Heart left ventricle (tissue), 16 donors: ENCODE measurements at places on chromosomes 16 and 17. TPM values are rescaled to one million over a fixed set of nuclear protein-coding genes. Genes with fewer than 3 reads are reported as not detected.

The ABCC11 gene
- polyA plus RNA-seq = 0.03 TPM

The FA2H gene
- 1.9 TPM for polyA plus RNA-seq

The GAA gene
- polyA plus RNA-seq = 33.0 TPM

The PTX4 gene
- polyA plus RNA-seq = 0.04 TPM

The TRAPPC2L gene
- 30.3 TPM for polyA plus RNA-seq

The SPNS2 gene
- polyA plus RNA-seq = 13.7 TPM

DNA sequence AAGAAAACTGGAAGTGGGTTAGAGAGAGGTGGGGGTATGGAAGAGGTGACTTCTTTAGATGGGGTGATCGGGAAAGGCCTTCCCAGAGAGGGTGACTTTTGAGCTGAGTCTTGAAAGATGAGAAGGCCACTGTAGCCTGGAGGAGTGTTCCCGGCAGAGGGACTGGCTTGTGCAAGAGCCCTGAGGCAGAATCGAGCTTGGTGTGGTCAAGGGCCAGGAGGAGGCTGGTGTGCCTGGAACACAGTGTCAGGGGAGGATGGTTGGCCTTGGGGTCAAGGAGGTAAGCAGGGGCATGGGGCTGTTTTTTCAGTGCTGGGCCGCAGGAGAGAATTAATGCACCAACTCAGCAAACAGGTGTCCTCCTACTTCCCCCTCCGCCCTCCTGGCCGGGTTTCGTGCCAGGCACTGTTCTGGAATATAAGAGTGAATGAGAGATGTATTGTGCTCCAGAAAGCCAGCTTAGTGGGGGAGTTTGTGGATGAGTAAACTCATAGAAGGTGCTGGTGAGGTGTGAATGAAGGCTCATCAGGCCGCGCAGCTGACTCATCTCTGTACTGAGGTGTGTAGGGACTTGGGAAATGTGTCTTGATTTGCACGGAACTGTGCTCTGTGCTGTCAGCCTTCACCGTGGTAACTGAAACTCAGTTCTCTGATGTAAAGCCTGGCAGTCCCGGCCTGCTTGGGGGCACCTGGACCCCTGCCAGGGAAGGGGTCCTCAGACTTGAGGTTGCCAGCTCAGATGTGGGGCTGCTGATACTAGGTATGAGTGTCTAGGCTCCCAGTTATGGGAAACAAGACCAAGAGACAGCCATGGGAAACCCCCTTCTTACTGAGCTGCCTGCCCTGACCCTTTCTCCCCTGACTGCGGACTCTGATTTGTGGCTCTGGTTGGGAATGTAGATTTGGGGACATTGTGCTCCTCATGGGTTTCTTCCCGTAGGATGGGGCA is 15.3 kb downstream of the KSR1 start:
- no peak for DNase-seq

DNA sequence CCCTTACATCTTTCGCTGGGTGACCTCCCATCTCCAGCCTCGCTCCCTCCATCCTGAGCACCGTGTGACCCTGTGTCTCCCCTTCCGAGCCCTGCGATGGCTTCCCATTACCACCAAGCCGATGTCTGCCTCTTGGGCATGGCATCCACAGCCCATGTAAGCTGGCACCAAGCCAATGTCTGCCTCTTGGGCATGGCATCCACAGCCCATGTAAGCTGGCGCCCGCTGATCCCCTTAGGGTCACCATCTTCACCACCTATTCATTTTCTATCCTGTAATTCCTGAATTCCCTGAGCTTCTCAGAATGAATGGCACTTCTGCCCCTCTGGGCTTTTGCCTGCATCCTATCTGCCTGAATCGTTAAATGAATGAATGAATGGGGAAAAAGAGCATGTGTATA is 478.2 kb upstream of the CCL2 start:
- DNase-seq = no peak

DNA sequence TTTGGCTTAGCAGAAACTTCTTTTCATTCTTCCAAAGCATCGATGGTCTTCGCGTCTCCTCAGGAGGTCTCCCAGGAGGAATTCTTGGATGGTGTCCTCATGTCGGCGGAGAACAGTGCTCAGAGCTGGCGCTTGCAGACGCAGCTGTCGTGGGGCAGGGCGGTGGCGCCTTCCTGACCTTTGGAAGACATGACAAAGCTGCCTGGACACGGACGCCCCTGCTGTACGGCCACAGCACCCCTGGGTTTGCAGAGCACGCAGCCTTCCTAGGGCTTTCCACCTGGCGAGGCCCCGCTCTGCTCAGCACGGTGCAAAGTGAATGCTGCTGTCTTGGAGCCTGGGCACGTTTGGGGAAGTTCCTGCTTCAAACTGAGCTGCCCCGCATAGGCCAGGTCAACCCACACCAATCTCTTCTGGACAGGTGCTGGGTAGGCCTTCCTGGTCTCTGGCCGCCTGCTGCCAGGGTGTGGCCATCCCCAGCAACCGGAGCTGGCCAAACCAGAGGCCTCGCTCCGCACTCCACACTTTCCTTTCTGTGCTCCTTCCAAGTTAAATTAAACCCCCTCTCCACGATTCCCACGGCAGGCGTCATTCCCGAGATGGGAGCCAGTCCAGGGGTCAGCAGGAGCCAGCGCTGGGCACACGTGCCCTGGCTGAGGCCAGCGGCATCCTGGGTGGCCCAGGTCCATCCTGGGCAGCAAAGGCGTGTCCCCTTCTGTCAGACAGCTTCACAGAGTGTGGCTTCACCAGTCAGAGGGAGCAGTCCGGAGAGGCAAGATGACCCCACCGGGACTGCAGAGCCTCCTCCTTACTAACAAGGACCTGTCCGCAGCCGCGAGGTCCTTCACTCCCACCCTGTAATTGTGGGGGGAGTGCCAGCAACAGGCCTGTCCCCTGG is 15.0 kb upstream of the KREMEN2 start:
- no peak for DNase-seq

- DNase-seq = peak; percentile 35
These were observed at the start of gene GAS2L2 for GRCh38 chr17:35752945-35753764. Gene GAS2L2 (minus strand): TSS chr17:35753239. CDS start chr17:35752850, 389 bp downstream.

- DNase-seq = peak; percentile 21
These were observed 3.7 kb downstream of the NUBP2 start for GRCh38 chr16:1786242-1787055.

DNA sequence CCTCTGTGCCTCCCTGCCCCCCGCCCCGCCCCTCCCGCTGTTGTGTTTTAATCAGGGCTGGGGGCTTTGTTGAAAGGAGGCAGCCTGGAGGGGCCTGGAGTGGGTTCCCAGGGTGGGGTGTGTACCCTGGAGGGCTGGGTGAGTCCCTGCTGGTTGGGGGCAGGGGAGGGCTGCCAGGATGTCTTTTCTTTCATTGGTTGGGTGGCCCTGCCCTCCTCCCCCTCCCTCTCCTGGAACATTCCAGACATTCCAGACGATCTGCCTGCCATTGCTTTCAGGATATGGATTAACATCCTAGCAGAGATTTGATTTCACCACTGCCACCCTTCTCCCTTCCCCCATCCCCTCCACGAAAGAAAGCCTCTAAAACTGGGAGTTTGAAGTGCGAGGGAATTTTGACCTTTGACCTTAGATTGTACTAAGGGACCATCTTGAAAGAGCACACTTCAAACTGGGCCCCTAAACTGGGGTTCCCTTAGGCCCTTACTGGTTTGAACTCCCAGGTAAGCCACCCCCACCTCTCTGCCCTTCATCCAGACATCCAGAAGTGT is 25.3 kb downstream of the IGF2BP1 start:
- no peak for DNase-seq

- DNase-seq = no peak
These were observed 187.5 kb downstream of the TANC2 start for GRCh38 chr17:63153488-63153887.

- peak; percentile 36 for DNase-seq
These were observed 709 bp downstream of the RAB34 start for GRCh38 chr17:28716740-28717577.

- no peak for DNase-seq
These were observed 1.2 kb downstream of the STAT3 start for GRCh38 chr17:42386777-42387657.

GRCh38 chr16:49377196-49377755 is 3.7 kb downstream of the C16orf78 start:
- no peak for DNase-seq

DNA sequence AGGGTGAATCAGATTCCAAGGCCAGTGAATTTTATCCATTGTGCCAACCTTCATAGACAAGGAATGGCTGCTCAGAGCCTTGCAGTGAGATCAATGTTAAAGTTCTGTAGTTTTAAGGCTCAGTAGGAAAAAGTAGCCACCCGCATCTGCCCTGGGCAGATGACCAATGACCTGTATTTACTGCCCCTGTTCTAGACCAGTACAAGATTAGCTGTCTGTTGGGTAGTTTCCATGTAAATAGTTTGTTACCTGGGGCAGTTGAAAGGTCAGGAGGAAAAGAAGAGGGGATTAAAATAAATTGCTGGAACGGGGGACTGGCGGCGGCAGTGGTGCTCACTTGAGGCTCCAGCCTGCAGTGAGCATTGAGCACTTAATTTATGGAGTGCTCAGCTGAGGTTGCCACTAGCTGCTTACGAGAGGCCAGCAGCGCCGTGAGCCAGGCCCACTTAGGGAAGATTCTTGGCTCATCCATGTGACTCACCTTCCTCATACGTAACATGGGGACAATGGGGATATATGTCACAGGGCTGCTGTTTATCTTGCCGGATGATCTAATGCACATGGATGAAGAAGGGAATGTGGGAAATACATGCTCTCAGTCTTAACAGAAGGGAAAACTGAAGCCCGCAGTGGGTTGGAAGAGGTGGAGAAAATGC is 10.7 kb upstream of the NOS2 start:
- DNase-seq = no peak

DNA sequence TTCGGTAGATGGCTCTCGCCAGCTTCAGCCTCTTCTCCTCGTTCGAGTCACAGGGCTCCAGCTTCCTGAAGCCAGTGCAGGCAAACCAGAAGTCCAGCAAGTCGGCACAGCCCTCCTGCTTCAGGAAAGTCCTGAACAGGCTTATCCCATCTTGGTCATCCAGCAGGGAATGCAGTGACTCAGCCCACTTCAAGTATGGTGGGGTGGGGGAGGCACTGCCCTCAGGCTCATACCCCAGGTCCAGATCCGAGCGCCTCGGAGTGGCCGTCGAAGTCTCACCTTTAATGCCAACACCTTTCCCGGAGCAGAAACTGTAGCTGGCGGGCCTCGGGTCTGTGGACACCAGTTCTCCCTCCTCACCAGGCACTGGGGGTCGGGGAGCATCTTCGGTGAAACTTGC is 5.9 kb downstream of the AXIN1 start:
- no peak for DNase-seq

DNA sequence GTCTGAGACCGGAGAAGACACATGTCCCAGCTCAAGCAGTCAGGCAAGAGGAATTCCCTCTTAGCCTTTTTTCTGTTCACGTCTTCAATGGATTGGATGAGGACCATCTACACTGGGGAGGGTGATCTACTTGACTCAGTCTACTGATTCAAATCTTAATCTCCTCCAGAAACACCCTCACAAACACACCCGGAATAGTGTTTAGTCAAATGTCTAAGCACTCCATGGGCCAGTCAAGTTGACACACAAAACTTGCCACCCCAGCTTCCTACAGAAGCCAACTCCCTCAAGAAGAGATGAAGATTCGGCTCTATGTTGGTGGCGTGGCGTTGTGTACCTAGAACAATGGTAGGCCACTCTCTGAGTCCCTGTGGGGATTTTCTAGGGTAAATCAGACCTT is 22.5 kb upstream of the NKD1 start:
- no peak for DNase-seq

- DNase-seq = no peak
These were observed 54.5 kb downstream of the GTF3C1 start for GRCh38 chr16:27495191-27495590.

- DNase-seq = peak; percentile 88
These were observed 5.7 kb downstream of the LDHD start for GRCh38 chr16:75110637-75111513.

GRCh38 chr16:67237396-67238277 is 9.6 kb downstream of the FHOD1 start:
- peak; percentile 27 for DNase-seq

DNA sequence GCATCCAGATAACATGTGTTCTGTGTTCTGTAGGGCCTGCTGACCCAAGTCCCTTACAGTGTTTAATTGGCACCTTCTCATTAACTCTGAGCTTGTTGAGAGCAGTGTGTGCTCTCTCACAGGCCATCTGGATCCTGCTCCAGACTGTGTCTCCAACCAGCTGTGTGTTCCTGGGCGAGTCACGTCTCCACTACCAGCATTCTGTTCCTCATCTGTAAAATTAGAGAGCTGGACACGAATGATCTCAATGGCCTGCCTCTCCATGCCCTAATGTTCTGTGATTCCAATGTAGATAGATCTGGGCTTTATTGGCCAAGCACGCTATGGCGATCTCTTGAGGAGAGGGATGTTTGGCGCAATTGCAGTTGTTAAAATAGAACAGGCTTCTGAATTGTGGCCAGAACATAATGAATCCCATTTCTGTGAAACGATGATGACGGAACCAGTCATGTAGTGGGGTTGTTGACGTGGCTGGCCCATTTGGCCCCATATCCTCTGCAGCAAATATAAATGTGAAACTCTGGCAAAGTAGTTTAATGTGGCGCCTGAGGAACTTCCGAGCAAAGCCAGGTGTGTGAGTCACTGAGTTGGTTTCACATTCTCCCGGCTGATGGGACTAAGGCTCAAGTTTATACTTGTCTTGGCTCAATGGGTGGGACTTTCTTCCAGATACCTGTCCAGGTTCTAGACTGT is 22.2 kb downstream of the TBX4 start:
- no peak for DNase-seq

GRCh38 chr17:77909236-77909635 is 49.3 kb upstream of the TNRC6C start:
- peak; percentile 48 for DNase-seq

DNA sequence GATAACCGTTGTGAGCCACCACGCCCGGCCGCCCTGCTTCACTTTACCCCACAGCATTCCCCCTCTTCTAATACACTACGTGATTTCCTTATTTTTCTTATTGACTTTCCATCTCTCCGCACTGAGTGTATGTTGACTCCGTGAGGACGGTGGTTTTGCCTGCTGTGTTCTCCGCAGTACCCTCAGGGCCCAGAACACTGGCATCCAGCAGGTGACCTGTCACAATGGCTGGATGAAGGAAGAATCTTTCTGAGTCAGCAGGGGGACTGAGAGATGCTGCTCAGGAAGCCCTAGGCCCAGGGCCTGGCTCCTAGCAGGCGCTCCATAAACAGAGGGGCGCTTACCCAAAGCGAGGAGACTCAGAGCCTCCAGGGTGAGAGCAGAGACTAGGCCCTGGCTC is 79.5 kb downstream of the RTN4RL1 start:
- no peak for DNase-seq

DNA sequence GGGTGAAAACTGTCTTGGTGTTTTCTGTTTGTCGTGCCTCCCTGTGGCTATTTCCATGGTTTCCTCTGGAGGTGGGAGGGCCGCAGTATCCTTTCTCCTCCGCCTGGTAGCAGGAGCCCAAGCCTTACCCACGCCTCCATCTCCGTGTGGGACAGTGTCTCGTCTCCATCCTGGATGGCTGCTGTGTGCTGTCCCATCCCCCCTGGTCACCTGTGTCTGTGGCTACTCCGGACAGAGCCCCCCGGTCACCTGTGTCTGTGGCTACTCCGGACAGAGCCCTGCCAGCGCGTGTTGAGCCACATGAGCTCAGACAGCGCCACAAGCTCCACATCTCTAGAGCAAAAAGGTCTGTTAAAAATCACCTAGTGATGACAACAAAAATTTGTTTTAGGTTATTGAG is 198.2 kb upstream of the CHMP6 start:
- DNase-seq = no peak

GRCh38 chr17:73436954-73437353 is 125.2 kb upstream of the CDC42EP4 start:
- no peak for DNase-seq
